Activated CD4-positive, alpha-beta T cell treated with anti-CD3 and anti-CD28 coated beads for 24 hours (primary cell): ENCODE measurements at places on chromosomes 2 and 18.

DNA sequence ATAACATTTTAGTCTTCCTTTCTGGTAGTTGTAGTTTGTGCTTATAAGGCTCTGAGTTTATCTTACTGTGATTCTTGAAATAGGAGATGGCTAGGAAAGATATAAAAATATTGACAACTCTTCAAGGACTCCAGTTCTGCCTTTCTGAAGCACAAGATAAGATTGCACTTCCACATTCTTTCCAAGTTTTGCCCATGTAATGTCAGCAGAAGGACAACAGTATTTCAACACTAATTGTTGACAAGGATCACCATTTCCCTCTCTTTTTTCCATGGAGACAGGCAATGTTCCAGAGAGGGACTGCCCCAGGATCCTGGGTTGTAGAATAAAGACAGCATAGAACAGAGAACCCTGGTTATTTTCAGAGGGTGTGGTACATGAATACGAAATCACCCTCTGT, 279.1 kb upstream of the CNTNAP5 start:
- DNase-seq, result no peak

DNA sequence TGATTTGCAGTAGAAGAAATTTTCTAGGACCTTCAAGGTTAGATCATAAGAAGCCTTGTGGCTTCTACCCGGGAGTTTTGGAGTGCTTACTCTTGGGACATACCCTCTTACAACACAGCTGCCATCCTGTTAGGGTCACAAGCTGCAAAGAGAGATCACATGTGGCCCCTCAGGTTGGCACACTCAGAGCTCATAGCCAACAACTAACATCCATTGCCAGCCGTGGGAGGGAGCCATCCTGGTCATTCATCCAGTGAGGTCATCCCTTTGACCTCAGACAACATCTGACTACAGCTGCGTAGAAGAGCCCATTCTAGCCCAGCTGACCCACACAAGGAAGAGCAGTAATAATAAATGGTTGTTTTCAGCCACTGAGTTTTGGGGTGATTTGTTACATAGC, 76.9 kb upstream of the NABP1 start:
- DNase-seq, result no peak

- DNase-seq, result no peak
Observed at GRCh38 chr2:101808006-101808562, 110.6 kb downstream of the MAP4K4 start.

DNA sequence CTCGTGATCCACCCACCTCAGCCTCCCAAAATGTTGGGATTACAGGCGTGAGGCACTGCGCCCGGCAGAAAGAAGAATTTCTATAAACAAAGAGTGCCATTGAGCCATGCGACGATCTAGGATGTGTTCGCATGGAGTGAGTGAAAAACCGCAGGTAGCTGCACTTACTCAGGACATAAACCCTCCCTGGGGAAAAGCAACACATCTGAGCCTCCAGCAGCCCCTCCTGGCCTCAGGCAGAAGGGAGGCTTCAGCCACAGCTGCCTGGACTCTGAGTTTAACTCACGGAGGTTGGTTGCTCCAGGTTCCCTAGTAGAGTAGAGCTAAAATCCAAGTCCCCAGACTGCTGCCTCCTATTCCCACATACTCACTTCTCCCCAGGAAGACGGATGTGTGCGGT, 11.3 kb upstream of the STK25 start:
- DNase-seq, result no peak

GRCh38 chr2:138707392-138708074, 72.7 kb downstream of the NXPH2 start:
- DNase-seq, result no peak
